Bronchial smooth muscle cell (primary cell): ENCODE measurements at places on chromosomes 1 and 21. TPM values are rescaled to one million over a fixed set of nuclear protein-coding genes. Genes with fewer than 3 reads are reported as not detected.

Gene KPRP
- total RNA-seq: not detected in 2 replicates

Gene TDRD10
- under 0.01 TPM in 1 of 2 replicates, not detected in the other for total RNA-seq

Gene CD1E
- total RNA-seq: not detected in 2 replicates

Gene CLIC6
- 0.16 and 0.52 TPM in 2 replicates for total RNA-seq

Gene SPATC1L
- total RNA-seq: 5.0 and 9.3 TPM in 2 replicates

Gene C1orf141
- total RNA-seq: not detected in 2 replicates

Gene RCSD1
- 0.16 TPM in 1 of 2 replicates, not detected in the other for total RNA-seq

Gene DDR2
- 158 and 224 TPM in 2 replicates for total RNA-seq

Gene CD34
- total RNA-seq: 0.16 and 0.34 TPM in 2 replicates

Gene FCRL6
- total RNA-seq: not detected in 2 replicates

Gene HMCN1
- total RNA-seq: 33.9 and 52.2 TPM in 2 replicates

Gene ADARB1
- 2.0 and 5.9 TPM in 2 replicates for total RNA-seq

Gene ATAD3C
- under 0.01 TPM in 1 of 2 replicates, not detected in the other for total RNA-seq

Gene LCE2A
- not detected in 2 replicates for total RNA-seq

Gene OPTC
- total RNA-seq: not detected in 2 replicates

Gene CFHR3
- total RNA-seq: not detected in 2 replicates

Gene BCL2L15
- under 0.01 TPM in 2 replicates for total RNA-seq

Gene PODN
- total RNA-seq: 51.2 and 60.4 TPM in 2 replicates

Gene EPS8L3
- total RNA-seq: not detected in 2 replicates

Gene FAM72B
- 1.3 and 1.7 TPM in 2 replicates for total RNA-seq

Gene BNIPL
- total RNA-seq: 0.16 and 0.26 TPM in 2 replicates

Gene ENAH
- 97.4 and 127 TPM in 2 replicates for total RNA-seq

Gene RAB7B
- 13.6 and 14.9 TPM in 2 replicates for total RNA-seq

Gene SPRR3
- 0.43 TPM in 1 of 2 replicates, not detected in the other for total RNA-seq

Gene CCDC28B
- total RNA-seq: 16.1 and 19.5 TPM in 2 replicates

Gene TNNT2
- total RNA-seq: not detected in 2 replicates

Gene B4GALT2
- 45.2 and 46.1 TPM in 2 replicates for total RNA-seq

Gene CTSK
- total RNA-seq: 176 and 280 TPM in 2 replicates

Gene SFPQ
- 158 and 199 TPM in 2 replicates for total RNA-seq

Gene GNG4
- not detected in 2 replicates for total RNA-seq

Gene TBCE
- total RNA-seq: 16.9 and 24.1 TPM in 2 replicates
